ENCODE measurements at places on chromosomes 3 and 15.

DNA sequence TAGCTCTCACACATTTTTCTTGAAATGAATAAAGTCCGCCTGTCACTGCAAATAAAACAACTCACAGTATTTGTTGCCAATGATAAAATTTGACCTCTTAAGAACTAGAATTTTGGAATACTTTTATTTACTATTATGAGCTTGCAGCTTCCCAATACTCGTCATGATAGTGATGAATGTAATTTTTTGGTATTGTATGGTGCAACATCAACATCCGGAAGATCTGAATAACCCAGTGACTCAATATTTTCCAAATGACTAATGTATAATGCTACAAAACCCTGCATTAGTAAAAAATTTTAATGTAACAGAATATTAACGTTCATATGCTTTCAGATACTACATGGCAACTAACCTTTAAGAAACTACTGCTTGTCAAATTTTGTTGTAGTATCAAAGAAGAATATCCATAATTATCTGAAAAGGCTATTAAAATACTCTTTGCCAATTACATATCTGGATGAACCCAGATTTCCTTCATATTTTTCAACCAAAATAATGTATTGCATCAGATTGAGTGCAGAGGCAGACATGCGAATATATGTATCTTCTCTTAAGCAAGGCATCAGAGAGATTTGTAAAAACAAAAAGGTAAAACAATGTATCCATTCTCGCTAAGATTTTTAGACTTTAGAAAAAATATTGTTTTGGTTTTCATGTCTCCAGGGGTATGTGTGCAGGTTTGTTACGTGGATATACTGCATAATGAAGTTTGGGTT, 95.3 kb downstream of the IGF2BP2 start:
- DNase-seq: peak; percentile 45

DNA sequence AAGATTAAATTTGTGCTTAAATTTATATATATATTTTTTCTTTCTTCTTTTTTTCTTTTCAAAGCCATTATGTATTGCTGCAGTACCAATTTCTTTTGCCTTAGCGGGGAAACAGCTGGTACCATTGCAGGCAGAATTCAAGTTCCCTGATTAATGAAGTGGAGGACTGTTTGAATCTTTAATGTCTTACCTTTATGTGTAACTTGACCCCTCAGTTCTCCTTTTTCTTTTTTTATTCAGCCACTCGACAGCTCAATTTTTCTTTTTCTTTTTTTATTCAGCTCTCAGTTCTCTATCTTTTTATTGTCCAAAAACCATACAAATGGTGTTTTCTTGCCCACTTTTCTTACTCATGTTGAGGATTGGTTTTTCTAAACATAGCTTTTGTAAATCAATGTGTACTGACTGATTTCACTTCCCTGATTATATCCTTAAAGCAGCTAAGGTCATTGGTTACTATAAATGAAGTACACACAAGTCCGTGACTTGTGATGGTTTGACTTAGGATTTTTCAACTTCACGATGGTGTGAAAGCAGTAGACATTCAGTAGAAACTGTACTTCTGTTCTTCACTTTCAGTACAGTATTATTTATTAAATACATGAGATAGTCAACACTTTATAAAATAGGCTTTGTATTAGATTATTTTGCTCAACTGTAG, 22.8 kb downstream of the ATP2C1 start:
- no peak for DNase-seq

DNA sequence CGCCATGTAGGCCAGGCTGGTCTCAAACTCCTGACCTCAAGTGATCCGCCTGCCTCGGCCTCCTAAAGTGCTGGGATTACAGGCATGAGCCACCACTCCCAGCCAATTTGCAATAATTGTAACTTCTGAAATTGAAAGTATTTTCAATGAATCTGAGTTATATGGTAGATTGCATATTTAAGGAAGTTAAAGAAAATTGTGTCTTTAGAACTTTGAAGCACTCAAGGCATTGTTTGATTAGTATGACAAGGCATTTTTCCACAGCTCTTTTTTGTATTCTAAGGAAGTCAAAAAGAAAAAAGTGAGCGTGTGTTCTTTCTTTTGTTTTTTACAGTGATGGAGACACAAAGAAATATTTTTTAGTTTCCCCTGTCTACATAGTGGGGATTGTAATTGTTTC, 15.7 kb upstream of the RPLP1 start:
- DNase-seq: no peak

DNA sequence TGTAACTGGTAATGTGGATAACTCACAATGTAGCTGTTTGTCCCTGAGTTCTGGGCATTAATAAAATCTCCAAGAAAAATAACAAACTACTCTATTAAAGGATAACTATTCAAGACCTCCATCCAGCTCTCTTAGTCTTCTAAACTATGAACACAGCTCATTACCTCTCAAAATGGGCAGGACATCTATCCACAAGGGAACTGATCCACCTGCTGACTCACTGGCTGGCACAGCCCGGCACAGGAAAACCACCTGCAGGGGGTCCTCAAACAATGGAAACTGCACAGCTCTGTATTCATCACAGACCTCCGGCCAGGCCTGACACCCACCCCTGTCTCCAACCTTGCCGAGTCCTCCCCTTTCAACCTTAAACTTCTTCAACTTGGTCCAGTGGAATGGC, 255.4 kb downstream of the TJP1 start:
- DNase-seq: no peak

DNA sequence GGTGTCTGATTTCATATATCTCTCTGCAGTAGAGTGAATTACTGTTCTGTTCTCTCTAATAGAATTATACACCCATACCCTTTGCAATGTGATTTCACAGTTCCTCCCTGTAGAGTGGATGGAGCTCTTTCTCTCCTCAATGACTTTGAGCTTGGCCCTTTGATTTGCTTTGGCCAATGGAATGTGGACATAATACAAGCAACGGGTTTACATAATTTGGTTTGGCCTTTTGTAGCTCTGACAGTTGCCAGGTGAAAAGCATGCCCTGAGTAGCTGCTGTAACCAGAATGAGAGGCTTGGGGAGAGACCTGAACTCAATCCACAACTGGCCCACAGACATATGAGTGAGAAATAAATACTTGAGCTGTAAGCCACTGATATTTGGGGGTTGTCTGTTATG, 32.1 kb downstream of the ZDHHC23 start:
- no peak for DNase-seq

- no peak for DNase-seq
Observed at GRCh38 chr3:168709073-168709472, 613.3 kb upstream of the GOLIM4 start.

DNA sequence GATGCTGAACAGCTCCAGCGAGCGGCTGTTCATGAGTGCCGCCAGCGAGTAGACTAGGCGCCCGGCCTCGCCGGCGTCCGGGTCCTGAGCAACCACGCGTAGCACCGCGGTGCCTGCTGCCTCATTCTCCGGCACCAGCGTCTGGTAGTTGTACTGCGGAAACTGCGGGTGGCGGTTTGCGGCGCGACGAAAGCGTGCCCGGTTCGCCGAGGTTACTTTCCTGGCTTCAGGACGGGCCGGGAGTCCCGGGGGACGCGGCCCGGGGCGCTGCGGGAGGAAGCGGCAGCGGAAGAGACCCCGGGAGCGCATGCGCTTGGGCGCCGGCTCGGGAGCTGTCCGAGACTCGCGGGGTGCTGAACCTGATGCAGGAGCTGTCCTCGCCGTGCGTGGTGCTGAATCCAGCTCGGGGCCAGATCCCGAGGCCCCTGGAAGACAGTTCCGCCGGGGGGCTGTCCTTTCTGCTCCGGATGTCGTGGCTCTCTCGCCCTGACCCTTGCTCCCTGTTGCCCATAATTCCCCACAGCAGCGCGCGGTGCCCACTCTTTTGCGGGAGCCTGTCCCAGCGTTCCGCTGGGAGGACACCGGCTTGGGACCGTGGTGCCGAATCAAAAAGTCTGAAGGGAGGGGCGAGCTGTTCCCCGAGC, 1.1 kb downstream of the CELSR3 start:
- DNase-seq: peak; percentile 60

- DNase-seq: no peak
Observed at GRCh38 chr3:117054556-117054955, 345.0 kb downstream of the TUSC7 start.

DNA sequence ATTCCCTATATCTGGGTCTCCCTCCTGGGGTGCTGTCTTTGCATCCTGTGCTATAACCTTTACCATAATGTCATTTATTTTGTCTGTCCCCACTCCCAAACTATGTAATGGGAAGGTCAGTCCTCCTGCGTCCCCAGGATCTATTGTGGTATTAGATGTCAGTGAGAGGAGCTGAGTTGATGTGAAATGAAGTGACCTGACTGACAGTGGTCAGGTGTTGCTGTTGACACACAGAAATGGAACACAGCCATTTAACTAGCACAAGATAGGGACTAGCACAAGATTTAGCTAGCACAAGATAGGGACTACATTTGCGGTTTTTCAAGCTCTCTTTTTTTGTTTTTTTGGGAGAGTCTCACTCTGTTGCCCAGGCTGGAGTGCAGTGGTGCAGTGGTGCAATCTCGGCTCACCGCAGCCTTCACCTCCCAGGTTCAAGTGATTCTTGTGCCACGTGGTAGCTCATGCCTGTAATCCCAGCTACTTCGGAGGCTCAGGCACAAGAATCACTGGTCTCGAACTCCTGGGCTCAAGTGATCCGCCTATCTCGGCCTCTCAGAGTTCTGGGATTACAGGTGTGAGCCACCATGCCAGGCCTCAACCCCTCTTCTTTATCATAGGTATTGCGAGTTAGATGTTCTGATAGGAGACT, 5.2 kb downstream of the NGRN start:
- no peak for DNase-seq

DNA sequence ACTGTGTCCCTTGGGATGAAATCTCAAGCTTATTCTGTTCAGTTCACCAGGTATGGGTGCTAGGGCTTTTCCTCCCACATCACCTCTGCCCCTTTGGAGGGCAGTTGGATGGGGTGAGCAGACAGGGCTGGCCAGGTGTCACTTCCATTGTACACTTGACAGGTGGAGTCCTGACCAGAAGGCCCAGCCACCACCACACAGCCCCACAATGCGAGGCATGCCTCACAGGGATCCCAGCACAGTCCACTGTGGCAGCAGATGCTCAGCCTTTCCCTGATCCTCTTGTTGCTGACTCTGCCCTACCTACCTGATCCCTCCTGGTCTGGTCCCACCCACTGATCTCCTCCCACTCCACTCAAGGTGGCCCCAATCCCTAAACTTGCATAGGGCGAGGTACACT, 88.2 kb downstream of the ANP32A start:
- no peak for DNase-seq

DNA sequence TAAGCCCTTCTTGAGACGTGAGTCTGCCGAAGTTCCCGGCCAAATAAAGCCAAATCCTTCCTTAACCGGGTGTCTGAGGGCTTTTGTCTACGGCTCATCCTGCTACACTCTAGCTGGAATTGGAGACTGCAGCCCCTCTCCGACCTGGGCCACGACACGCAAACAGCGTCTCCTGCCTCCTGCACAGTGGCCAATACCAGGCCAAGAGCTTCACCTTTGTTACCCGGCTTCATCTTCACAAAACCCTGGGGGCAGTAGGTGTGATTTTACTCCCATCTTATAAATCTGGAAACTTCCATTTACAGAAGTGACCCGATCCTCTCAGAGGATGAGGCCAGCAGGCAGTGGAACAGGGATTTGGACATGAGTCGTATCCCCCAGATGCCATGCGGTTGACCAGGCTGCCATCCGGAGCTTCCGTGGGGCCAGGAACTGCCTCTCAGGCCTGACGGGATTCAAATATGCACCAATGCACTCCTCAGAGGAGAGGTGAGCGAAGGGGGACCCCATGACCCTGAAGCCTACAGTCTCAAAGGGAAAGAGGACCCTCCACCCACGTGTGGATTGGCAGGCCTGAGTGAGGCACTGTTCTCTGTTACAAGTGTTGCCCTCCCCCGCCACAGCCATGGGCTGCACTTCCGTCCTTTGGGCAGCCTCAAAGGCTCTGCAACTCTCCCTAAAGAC, 53.2 kb upstream of the KLF13 start:
- no peak for DNase-seq

DNA sequence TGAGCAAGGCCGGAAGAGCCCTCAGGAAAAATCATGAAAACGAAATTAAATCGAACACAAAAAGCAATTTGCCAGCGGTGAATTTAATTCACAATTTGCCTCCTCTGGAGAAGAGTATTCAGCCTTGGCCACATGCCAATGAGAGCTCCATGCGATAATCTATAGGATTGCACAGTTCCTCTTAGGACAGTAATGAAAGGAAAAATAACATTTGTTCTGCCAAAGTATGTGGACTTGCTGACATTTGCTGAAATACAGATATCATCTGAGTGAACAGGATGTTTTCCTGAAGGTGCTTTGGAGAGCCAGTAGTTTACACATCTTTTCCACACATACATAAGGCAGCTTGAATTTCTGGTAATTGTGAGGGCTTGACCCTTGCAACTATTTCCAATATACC, 188.6 kb upstream of the PDZRN3 start:
- no peak for DNase-seq

DNA sequence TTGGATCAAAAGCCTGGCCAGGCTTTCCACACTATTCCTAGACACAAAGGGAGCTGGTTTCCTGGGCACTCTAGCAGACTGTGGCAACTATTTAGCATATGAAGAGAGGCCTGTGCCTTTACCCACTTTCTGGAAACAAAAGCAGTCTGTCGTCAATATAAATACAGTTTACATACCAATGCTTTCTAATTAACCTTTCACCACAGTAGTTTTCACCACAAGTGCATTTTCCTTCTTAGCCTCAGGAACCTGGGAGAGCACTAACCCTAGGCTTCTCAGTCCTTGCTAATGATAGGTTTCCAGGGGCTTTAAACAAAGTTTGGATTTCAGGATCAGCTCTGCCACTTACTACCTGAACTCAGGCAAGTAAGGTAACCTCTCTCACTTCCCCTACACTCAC, 499.1 kb downstream of the MAGI1 start:
- DNase-seq: no peak

DNA sequence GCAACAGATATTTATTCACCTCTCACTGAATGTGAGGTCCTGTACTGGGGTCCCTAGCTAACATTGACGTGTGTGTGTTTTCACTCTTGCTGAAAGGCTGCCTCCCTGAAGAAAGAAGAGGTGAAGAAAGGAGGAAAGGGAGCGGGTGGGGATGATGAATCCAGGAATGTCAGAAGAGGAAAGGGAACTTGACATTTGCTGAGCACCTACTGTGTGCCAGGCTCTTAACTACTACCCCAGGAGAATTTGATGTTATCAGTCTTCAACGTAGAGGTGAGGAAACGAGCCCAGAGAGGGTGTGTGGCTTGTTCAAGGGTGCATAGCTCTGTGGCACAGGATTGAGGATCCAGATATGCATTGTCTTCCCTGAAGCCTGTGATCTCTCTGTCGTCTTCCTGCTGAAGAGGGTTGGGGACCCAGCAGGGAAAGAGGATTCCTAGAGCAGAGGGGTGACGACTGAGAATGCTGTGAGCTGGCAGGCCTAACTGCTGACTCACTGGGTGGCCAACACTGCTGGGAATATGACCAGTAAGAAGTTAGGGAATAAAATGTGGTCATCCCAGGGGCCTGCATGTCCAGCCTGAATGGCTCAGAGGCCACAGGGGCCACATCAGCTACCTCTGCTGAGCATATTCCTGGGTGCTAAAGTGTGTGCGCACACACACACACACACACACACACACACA, 6.6 kb upstream of the ATP2B2 start:
- peak; percentile 70 for DNase-seq
